A172 (cell line): ENCODE measurements at places on chromosomes 12 and 14.
A peak's percentile ranks its signal among the peaks of the same experiment; 100 is the strongest.

GRCh38 chr12:93803424-93803807 lies 126.2 kb downstream of the CRADD start:
- DNase-seq, result peak; percentile 51

DNA sequence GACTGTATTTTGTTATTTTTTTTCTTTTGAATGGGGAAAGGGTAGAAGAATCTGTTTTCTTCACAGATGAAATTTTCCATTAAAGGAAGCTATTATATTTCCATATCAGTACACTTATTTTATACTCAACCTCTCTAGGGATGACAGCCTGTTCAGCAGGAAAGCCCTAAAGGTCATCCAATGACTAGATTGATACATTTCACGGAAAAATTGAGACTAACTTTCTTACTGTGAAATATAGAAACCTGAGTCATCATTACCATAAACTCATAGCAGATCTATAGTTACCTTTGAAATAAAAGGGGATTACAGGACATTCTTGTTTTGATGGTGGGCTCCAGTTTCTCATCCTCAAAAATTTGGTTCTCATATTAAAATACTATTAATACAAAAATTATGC lies 36.1 kb upstream of the PTCSC3 start:
- no peak for DNase-seq

DNA sequence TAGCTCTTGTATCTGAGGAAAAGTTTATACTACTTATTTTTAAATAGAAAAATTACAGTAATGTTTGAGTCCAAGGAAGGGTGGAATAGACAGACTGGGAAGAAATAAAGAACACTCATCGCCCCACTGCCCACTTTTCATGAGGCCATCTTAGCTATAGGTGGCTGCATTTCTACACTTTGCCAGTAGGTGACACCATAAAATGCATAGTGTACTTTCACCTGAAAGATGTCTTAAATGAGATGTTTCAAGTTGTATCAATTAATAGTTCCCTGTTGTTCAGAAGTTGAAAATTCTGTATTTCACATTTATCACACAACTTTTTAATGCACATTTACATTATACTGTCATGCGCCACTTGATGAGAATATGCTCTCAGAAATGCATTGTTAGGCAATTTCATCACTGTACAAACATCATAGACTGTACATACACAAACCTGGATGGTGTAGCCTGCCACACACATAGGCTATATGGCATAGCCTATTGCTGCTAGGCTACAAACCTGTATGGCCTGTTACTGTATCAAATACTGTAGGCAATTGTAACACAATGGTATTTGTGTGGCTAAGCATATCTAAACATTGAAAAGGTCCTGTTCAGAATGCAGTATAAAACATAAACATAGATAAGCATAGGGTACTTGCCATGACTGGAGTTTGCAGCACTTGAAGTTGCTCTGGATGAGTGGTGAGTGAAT lies 27.6 kb downstream of the PMCH start:
- DNase-seq, result peak; percentile 33

- no peak for DNase-seq
Observed at GRCh38 chr14:91417983-91418386, 365 bp upstream of the CCDC88C start.

DNA sequence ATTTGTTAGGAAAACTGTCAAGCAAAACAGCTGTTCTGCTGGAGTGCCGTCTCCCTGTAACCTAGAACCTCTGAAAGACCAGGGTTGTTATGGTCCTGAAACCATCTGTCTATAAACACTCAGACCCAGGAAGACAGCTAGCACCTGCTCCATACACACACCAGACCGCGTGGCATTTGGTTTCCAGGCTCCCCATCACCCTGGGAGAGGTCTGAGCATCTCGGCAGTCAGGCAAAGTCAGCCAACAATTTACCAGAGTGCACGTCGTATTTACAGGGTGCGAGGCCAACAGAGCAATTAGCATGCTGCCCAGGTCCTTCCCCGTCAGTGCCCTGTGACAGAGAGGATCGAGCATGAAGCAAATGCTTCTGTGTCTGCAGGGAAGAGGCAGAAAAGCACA lies 272.5 kb downstream of the SLC15A4 start:
- no peak for DNase-seq
